ENCODE measurements at places on chromosomes 2 and 18. TPM values are rescaled to one million over a fixed set of nuclear protein-coding genes. Genes with fewer than 3 reads are reported as not detected.

ALKAL2 gene
- 0.48 TPM for total RNA-seq

TEKT4 gene
- total RNA-seq, result not detected

NOL4 gene
- total RNA-seq, result 0.74 TPM

KYNU gene
- not detected for total RNA-seq

CPLX4 gene
- total RNA-seq, result not detected

MRO gene
- total RNA-seq, result 0.57 TPM

CD207 gene
- total RNA-seq, result not detected

CBLN2 gene
- not detected for total RNA-seq

SLC19A3 gene
- 2.3 TPM for total RNA-seq

C2orf15 gene
- total RNA-seq, result 6.2 TPM
